ENCODE measurements at places on chromosomes 2 and 18.

DNA sequence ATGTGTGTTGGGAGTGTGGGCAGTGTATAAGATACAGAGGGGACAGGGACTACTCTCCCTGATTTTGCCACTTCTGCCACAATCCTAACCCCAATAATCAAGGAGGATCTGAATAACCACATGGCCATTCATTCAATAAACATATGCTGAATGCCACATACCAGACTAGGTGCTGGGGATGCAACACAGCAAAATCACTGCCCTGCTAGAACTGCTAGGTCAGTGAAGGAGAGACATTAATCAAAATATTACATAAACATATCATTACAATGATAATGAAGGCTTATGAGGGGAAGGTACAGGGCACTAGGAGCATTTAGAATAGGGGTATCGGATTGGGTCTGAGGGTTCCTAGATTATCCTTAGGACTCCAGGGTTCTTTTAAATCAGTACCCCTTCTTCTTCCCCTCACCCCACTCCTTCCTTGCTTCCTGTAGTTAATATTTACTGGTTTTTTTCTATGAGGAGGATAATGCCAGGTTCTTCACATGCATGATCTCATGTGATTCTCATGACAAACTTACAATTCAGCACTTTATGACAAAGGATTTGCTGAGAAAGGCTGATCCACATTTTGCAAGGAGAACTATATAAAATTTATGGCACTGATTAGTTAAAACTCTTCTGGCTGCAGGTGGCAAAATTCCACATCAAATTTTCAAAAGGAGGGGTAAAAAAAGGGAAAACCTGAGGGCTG lies 56.4 kb upstream of the PCBP1 start:
- DNase-seq, result no peak

DNA sequence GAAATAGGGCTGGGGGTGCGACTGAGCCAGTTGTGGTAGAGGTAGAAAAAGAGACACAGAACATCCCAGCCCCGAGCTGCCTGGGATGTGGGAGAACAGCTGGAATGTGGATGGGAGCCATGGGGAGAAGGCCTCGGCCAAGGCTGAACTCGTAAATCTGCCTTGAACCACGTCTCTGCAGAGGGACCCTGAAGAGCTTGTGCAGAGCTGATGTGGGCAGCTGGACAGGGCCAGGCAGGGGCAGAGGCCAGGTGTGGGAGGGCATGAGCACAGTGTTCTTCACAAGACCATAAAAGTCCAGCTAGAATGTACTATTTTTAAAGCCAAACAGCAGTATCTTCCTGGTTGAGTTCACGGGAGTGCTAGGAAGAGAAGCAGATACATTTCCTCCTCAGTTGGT lies 5.7 kb downstream of the TCF23 start:
- no peak for DNase-seq

DNA sequence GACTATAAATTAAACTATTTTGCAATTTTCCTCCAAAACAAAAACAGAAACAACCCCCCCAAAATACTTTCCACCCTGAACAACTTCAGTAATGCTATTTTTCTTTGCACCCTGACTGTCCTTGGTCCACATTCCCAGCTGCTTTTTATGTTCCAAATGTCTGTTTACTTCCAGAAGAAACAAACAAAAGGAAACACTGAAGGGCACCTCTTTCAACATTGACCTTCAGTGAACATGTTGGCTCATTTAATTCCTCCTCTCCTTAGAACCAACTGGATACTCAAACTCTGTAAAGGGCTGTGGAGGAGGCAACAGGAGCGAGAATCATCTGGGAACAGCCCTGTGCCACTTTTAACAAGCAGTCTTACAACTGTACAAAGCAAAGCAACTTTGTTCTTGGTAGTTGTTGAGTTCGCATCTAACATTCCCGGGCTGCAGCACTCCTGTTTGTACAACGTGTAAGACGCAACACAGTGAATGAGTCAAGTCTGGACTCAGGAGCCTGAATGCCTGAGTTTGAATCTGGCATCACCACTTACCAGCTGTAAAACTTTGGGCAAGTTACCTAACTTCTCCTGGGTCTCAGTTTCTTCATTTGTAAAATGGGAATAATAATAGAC lies 111.4 kb upstream of the GATA6 start:
- DNase-seq, result no peak

GRCh38 chr2:3035385-3036050 lies 342.1 kb downstream of the EIPR1 start:
- DNase-seq, result no peak

- no peak for DNase-seq
Measured at GRCh38 chr2:66840321-66841002, 405.5 kb downstream of the MEIS1 start.

- no peak for DNase-seq
Measured at GRCh38 chr2:217160978-217161973, 301.4 kb upstream of the TNP1 start.

GRCh38 chr2:20539133-20539719 lies 92.4 kb downstream of the RHOB start:
- DNase-seq, result no peak

- DNase-seq, result no peak
Measured at GRCh38 chr2:198873503-198874471, 584.0 kb downstream of the SATB2 start.

- DNase-seq, result no peak
Measured at GRCh38 chr2:26300234-26300925, 45.6 kb upstream of the SELENOI start.

GRCh38 chr2:42359304-42359964 lies 1.6 kb downstream of the COX7A2L start:
- DNase-seq, result no peak

DNA sequence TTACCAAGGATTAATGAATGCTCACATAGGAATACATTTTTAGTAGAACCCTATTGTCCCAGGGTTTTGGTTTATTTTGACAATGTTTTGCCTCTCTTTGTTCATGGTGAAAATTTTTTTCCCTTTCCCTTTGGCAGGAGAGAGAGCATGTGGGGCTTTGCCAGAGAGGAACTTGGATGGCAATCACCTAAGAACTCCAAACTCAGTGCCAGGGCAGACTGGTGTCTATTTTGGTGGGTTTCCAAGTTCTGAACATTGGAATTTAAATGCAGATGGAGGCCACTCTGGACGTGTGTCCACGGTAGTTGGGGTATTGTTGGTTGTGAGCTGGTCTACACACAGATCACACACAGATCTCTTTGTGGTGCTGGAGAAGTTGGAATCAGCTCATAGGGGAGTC lies 2091.1 kb upstream of the PIK3C3 start:
- no peak for DNase-seq

- DNase-seq, result no peak
Measured at GRCh38 chr18:36756242-36756641, 72.6 kb downstream of the TPGS2 start.

DNA sequence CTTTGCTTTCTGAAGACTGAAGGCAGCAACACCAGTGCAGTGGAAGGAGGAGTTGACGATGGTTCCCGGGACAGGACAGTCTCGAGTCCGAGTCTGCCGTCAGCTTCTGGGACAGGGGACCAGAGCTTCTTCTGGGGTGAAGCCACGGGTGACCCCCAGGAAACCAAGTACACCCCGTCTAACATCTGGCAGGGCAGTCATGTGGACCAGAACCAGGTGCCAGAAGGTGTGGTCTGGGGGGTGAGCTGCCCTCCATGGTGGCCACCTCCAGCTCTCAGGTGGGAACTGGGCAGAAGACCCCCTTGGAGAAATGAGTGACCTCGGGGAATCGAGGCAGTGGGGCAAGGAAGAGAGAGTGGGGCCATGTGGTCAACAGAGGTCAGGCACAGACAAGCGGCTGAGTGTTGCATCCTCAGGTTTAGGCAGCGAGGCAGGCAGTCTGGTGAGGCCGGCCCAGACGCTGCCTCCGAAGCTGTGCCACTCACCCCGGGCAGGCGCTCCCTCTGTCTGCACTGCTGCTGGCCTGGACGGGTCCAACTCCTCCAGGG lies 204.3 kb downstream of the HDAC4 start:
- no peak for DNase-seq

GRCh38 chr2:48430528-48431094 lies 99.3 kb upstream of the STON1 start:
- DNase-seq, result no peak

- DNase-seq, result no peak
Measured at GRCh38 chr2:15299904-15300520, 261.1 kb downstream of the NBAS start.

GRCh38 chr2:108577099-108577498 lies 42.8 kb downstream of the LIMS1 start:
- DNase-seq, result no peak

GRCh38 chr2:10286216-10287037 lies 16.3 kb upstream of the HPCAL1 start:
- DNase-seq, result peak; percentile 75

DNA sequence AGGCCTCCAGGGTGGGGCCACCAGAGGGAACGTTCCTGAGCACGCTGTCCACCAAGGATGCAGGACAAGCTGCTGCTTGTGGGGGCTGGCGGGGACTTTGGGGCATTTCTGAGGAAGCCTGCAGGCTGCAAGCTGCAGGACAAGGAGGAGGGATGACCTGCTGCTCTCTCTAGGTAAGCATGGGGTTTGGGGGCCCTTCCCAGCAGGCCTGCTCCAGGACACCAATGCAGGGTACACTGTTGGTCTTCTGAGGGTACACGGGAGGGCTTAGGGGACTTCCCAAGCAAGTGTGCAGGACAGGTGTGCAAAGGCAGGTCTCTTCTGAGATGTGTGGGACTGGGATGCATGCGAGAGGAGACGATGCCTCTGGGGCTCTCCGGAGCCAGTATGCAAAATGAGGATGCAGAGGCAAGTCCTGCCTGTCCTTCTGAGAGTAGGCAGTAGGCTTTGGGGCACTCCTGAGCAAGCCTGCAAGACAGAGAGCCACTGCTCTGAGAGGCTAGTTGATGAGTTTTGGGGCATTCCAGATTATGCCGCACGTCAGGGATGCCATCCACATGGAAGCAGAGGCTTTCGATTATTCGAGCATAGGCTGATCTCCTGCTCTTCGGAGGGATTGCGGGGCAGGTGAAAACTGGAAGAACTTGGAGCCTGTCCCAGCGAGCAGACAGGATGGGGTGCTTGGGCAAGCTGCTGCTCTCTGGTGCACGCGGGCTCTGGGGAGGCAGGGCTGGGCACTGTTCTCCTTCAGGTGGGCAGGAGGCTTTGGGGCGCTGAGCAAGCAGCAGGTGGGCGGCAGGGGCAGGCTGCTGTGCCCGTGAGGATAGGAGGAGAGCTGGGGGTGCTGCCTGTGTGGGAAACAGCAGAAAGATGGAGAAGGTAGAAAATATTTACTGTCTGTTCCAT lies 44.6 kb downstream of the CNGA3 start:
- no peak for DNase-seq

DNA sequence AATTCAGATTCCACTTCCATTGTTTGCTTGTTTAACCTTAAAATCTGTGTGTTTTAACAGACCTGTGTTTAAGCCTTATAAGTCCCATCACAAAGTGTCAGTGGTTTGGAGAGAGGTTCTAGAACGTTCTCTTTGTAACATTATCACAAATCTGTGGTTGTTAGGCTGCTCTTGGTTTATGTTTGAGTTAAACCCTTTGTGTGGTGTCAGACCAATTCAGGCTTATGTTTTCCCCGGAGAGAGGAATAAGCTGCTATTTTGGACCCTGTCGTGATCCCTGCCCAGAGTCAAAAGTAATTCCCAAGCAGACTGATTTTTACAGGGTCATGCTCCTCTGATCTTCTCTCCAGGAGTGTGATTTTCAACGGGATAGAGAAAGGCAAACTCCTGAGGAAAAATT lies 43.8 kb upstream of the LTBP1 start:
- no peak for DNase-seq

DNA sequence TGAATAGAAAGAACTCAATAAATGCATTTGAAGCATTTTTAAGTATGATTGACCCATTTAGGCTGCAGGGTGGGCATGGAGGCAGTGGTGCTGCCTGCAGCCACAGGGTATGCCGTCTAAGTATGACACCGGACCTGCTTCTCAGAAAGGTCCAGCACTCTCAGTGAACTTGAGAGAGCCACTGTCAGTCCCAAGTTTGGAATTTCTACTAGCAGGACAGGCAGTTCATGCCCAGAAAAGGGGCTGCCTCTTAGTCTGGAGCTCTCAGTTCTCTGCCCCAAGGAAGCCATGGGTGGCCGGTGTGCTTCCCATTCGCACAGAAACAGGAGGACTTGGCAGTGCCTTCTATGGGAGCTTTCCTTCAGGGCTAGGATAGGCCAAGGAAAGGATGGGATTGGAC lies 24.0 kb upstream of the MYCN start:
- no peak for DNase-seq

DNA sequence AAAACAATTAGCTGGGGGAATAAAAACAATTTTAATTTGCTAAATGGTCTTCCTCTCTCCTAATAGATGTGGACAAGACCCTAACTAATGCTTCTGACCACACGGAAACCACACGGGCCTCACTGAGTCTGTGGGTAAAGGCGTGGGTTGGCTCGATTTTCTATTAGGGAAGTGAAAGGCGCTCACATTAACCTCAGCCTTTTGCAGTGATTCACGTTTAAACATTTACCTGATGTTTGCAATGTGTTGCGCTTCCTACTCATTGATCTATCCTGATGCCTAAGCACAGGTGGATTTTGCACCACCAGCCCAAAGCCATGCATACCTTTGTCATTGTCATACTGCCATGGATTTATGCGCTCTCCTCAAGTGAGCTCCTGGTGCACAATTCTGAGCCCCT lies 35.6 kb upstream of the NRP2 start:
- no peak for DNase-seq

DNA sequence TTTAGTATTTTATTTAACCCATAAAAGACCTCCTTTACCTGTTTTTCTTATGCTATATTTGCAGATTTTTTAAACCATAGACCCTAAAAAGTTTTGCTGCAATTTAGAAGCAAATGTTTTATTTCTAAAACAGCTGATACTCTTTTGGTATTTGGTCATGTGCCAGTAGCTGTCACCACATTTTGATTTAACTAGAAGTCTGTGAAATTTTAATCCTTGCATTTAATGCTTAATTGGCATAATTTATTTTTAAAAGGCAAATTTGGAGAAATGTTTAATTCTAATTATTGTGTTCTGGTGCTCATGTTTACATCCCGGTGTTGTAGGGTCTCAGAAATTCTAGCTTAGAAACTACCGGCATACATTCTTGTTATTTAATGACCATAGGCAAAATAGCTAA lies 111.8 kb downstream of the TTC27 start:
- DNase-seq, result no peak

GRCh38 chr2:48589170-48589767 lies 28.4 kb upstream of the GTF2A1L start:
- no peak for DNase-seq

- no peak for DNase-seq
Measured at GRCh38 chr2:56474412-56475158, 290.8 kb downstream of the CCDC85A start.

DNA sequence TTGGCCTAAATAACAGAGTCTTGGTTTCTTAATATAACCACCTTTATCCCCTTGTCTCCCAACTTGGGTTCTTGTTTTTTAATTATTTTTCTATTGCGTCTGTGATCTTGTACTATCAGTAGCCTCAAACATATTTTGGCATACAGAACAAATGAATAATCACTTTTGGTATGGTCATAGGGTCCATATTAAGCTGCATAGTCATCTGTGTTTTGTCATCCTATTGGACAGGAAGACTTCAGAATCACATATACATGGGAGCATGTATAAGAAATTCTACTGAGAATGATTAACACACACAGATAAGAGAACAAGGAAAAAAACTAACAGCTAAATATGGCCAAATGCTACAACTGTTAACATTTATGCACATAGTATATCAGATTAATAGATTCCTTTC lies 126.0 kb downstream of the MEP1B start:
- DNase-seq, result no peak

- DNase-seq, result no peak
Measured at GRCh38 chr2:134336352-134336751, 82.5 kb downstream of the MGAT5 start.
